ENCODE measurements at places on chromosomes 6 and 20. TPM values are rescaled to one million over a fixed set of nuclear protein-coding genes. Genes with fewer than 3 reads are reported as not detected.

- DNase-seq: no peak
Observed at GRCh38 chr20:17928633-17929311, 39.8 kb downstream of the SNX5 start.

ADGRF1 gene
- not detected for total RNA-seq

GRCh38 chr6:84618836-84619235 lies 145.6 kb downstream of the TBX18 start:
- DNase-seq: no peak

GRCh38 chr6:104705916-104706442 lies 153.7 kb downstream of the HACE1 start:
- DNase-seq: no peak

GRCh38 chr6:136783495-136784270 lies 8.6 kb downstream of the MAP3K5 start:
- no peak for DNase-seq

GRCh38 chr20:39264506-39265172 lies 302.5 kb downstream of the DHX35 start:
- peak; percentile 53 for DNase-seq

DNA sequence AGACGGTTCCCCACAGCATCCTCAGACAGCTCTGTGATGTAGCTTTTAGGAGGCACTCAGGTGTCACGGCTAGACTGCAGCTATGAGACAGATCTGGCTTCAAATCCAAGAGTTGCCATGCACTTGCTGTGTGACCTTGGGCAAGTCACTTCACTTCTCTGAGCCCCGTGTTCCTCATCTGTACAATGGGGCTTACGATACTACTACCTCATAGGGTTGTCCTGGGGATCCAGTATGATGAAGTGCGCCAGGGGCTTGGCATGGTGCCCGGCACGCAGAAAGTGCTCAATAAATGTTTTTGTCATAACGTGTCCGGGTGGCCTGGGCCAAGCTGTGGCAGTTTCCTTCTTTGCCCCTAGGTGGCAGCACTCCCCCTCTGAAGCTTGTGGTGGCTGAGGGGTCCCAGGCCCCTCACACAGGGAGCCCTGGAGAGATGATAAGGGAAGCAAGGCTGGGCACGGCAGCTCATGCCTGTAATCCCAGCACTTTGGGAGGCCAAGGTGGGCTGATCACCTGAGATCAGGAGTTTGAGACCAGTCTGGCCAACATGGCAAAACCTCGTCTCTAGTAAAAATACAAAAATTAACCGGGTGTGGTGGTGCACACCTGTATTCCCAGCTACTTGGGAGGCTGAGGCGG lies 19.1 kb upstream of the CHMP4B start:
- no peak for DNase-seq

GRCh38 chr6:32113386-32114352 lies 4.5 kb upstream of the TNXB start:
- DNase-seq: no peak

PARD6B gene
- 6.8 TPM for total RNA-seq

SLC12A5 gene
- not detected for total RNA-seq

DNA sequence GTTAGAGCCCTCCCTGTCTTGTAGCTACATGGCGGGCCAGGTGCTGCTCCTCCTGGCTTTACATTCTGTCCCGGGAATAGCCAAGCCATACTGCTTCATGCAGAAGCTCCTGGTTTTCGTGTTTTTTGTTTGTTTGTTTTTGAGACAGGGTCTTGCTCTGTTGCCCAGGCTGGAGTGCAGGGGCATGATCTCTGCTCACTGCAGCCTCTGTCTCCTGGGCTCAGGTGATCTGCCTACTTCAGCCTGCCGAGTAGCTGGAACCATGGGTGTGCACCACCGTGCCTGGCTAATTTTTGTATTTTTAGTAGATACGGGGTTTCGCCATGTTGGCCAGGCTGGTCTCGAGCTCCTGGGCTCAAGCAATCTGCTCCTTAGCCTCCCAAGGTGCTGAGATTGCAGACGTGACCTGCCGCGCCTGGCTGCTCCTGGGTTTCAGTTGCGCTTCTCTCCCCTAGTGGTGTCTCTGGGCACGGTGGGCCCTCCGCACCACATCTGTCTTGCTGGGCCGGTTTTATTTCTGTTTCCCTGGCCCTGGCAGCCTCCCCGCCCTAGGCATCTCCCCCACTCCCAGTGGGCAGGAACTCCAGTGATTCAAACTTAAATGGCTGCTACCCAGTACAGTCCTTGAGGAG lies 12.9 kb downstream of the CDYL start:
- DNase-seq: no peak

DNA sequence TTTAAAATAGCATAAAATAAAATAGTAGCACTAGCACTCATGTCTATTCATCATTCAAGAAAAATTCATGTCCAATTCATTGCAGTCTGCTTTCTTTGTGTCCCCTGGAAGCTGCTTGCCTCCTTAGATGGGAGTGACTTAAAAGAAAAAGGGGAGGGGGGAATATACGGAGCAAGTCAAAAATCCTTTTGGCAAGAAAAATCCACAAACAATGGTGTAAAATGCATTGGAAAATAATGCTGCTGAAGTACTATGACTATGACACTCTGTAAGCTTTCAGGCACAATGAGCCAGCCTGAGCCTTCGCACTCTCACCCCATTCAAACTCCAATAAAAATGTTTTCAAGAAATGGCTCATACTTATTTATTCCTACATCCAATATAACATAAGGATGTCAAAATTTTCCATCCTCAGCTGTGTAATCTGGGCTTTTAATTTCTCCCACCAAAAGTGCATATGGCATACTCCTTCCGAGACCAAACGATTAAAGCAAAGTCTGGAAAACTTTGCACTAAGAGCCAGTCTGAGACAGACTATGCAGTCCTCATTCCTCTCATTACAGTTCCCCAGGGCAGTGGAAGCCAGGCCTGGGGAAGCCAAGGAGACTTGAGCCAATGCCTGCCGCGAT lies 790 bp downstream of the NEDD9 start:
- DNase-seq: peak; percentile 35

DNA sequence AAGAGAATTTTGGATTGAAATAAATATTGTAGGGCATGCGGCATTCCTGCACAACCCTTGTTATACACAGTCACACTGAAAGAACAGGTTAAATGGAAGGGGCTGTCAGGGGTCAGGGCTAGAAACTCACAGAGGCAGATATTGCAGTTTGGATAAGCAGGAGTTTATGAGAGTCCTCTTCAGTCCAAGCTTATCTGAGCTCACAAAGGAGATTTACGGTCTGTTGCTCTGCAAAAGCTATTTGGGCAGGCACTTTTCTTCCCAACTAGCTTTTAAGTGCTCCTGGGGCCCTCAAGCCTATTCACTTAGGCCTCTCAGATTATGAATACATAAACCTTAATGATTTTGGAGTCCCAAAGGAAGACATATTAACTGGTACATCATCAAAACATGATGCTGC lies 156.2 kb downstream of the SOX4 start:
- no peak for DNase-seq

DNA sequence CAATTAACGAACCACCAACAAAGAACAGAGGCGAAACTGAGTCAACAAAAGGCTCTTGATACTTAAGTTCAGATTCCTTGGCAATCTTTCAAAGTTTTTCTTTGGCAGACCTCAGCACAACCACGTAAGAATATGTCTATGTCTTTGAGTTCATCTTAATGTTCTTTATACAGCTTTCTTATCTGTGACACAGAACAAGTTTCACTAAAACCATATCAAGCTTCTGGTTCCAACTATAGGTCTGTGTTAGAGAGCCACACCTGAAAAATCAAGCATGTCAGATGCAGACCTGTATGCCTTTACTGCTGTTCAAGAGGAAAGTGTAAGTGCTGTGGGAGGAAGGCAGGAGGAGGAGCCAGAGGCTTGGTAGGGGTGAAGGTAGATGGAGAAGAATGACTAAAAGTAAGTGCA lies 271.3 kb downstream of the KHDC1L start:
- DNase-seq: no peak

DNA sequence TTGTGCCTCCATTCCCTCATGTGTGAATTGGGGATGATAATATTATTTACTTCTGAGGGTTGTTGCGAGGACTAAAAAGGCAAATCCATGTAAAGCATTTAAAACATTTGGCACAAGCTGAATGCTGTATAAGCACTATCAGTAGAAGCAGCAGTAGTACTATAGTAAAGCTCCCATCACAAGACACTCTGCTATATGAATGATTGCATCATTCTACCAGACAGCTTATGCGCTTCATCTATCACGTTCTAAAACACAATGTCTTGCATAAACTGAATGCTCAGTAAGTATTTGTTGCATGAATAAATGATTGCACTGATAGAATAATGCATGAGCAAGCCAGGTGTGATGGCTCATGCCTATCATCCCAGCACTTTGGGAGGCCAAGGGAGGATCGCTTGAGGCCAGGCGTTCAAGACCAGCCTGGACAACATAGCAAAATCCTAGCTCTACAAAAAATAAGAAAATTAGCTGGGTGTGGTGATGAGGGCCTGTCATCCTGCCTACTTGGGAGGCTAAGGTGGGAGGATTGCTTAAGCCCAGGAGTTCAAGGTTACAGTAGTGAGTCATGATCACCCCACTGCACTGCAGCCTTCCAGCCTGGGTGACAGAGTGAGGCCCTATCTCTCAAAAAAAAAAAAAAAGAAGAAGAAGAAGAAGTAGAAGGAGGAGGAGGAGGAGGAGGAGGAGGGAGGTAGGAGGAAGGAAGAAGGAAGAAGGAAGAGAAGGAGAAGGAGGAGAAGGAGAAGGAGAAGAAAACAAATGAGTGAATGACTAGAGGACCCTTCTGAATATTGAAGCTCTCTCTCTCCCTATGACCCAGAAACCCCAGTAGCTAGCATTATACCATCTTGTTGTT lies 50.0 kb upstream of the FOXO3 start:
- DNase-seq: no peak

SAMHD1 gene
- total RNA-seq: 13.4 TPM

DNA sequence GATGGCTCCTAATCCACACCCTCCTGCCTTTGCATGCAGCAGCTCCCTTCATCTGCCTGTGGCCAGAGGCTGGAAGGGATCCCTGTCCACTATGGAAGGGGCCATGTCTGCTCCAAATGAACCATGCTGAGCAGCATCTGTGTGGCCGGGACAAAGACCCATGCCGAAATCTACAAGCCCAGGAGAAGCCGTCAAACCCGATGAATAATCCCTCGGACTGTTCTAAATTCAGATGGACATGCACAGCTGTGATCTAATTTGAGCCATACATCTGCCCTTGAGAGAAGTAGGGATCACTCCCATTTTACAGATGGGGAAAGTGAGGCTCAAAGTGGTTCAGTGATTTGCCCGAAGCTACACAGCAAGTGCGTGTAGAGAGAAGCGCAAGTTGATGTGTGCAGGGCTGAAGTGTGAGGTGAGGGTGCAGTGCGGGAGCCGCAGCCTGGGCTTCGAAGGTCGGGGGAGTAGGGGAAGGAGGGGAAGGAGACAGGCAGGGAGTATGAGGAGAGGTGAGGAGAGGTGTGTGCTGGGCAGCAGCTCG lies 22.6 kb upstream of the CDH22 start:
- no peak for DNase-seq

DNA sequence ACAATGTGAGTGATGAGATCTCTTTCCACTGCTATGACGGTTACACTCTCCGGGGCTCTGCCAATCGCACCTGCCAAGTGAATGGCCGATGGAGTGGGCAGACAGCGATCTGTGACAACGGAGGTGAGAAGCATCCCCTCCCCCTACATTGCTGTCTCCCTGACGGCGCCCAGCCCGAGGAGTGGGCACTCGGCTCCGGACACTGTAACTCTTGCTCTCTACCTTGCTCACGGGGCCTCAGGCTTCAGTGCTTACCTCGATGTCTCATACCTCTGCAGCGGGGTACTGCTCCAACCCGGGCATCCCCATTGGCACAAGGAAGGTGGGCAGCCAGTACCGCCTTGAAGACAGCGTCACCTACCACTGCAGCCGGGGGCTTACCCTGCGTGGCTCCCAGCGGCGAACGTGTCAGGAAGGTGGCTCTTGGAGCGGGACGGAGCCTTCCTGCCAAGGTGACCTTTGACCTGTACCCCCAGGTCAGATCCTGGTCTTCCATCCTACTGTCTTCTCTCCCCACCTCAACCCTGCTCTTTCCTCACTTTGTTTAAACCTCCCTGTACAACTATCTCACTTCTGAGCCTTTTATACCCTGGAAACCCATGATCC lies 1.3 kb downstream of the CFB start:
- no peak for DNase-seq

GABRR1 gene
- not detected for total RNA-seq

SYCP2L gene
- 12.2 TPM for total RNA-seq

DNA sequence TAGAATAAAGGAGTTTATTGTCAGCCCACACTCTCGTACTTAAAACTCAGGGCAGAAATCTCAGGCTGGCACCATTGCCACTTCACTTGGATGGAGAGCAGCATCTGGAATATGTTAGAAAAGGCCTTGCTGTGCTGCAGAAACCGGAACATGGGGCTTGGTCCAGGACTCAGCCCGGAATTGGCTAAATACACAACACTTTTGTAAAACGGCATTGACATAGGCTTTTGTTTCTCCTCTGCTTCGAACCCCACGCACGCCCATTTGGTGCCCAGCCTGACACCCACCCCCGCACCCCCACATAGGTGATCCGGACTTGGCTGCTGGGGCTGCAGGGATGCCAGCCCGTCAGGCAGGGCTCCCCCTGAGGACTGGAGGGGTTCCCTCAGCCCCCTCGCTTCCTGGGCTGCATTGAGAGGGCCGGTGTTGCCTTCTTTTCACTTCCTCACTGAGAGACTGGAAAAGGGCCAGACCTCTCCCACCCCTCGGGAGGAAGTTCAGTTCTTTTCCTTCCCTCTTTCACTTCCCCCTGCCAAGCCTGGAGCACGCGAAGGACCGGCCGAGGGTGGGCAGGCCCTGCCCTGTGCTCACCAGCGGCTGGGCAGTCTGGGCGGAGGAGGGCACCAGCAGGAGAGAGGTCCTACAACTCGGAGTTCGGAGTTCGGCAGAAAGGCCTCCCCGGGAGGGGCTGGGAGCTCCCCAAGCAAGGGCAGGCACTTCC lies 17.9 kb upstream of the CST3 start:
- no peak for DNase-seq

DNA sequence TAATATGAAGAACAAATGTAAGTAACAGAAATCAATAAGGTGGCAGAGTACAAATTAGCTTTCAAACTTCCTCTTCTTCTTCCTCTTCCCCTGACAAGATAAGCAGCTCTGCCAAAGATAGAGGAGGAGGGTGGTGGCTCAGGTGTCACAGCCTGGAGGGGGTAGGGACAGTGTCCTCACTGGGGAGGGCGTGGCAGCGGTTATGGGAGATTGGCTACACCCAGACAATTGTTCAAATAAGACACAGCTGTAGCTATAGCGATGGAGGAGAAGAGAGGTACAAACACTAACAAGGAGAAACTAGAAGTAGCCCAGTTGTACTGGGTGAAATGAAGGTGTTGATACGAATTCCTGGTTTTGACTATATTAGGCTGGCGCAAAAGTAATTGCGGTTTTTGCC lies 198.5 kb downstream of the TBXT start:
- DNase-seq: no peak

GRCh38 chr6:12875051-12875450 lies 158.5 kb downstream of the PHACTR1 start:
- DNase-seq: no peak

PXT1 gene
- total RNA-seq: not detected
